A375 (cell line): ENCODE measurements at places on chromosomes 16 and 17. TPM values are rescaled to one million over a fixed set of nuclear protein-coding genes. Genes with fewer than 3 reads are reported as not detected.

Gene FOXN1
- total RNA-seq = 0.11 TPM in 1 of 2 replicates, not detected in the other

Gene TLCD3A
- total RNA-seq = 20.8 and 27.3 TPM in 2 replicates

Gene SPECC1
- 16.1 and 23.1 TPM in 2 replicates for total RNA-seq

Gene TP53TG3C
- 0.90 and 1.1 TPM in 2 replicates for total RNA-seq

Gene PTRH2
- 73.0 and 77.1 TPM in 2 replicates for total RNA-seq
